NCI-H187 (cell line): ENCODE measurements at places on chromosomes 13 and 19.

DNA sequence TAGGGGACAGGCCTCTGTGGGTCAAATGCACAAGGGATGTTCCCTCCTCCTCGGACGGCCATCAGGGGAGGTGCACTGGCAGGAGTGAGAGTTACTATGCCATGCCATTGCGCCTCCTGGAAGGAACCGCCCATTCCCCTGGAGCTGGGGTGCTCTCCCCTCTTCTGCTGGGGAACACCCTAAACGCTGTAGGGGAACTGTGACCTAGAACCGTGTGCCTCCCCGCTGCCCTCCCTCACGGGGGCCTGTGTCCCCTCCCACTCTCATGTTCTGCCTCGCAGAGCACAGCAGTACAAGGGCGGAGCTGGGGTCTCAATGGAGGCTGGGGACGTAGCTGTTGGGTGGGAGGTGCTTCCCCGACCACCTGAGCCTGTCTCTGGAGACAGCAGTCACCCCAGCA lies 17.2 kb upstream of the CRTC1 start:
- DNase-seq = no peak

DNA sequence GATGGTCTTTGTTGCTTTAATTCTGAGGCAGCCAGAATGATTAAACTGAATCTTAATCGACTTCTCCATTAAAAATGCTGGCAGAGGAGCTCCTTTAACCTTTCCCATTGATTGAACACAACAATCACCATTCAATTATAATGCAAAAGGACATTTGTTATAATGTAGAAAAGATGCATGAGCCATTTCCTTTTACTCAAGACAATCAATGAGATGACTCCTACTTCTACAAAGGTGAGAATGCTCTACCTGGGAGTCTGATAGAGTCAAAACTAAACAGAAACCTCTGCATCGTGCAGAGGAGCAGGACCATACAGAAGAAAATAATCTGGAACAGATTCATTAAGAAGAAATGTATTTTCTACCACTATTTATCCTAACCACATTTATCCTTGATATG lies 253.6 kb upstream of the DACH1 start:
- no peak for DNase-seq

DNA sequence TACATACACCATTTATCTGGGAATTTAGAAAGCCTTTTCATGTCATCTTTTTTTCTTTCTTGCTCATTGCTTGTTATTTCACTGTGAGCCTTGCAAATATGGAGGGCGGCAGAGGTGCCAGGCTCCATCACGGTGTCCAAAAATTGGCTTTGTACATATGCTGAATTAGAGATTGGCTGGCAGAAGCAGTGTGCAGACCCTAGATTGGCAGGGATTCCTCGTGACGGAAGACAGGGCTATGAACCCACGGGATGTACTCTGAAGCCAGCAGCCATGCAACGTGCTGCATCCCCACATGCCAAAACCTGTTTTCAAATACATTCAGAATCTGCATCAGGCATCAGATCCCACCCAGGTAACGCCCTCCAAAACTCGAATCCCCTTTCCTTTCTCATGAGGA lies 142.8 kb downstream of the ZIC5 start:
- no peak for DNase-seq

DNA sequence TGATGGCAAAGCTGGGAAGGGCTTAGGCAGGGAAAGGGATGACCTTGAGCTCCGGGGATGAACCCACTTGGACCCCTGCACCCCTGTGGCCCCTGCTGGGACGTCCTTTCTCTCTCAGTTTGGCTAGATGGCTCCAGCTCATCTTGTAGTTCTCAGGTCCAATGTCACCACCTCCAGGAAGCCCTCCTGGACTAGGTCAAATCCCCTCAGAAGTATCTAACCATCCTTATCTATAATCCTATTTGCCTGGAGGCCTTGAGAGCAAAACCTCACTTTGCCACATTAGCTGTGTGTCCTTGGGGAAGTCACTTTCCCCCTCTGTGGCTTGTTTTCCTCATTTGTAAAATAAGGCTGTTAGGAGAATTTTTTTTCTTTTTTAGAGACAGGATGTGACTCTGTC lies 42.7 kb upstream of the NFIC start:
- DNase-seq = no peak

DNA sequence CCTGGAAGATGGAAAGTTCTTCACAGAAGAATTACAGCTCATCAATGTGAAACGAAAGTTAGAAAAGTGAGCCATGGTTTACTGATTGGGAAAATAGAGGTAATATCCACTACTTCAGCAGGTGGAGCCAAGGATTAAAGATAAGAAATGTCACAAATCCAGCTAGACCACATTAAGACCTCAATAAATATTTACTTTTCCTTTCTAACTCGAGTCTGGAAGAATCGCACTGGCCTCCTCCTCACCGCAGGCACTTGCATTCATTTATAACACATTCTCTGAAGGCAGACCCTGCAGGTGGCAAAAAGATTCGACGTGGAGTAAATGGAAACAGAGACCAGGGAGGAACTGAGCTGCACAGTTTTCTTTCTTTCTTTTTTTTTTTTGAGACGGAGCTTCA lies 7.4 kb downstream of the SLC35E1 start:
- DNase-seq = no peak

DNA sequence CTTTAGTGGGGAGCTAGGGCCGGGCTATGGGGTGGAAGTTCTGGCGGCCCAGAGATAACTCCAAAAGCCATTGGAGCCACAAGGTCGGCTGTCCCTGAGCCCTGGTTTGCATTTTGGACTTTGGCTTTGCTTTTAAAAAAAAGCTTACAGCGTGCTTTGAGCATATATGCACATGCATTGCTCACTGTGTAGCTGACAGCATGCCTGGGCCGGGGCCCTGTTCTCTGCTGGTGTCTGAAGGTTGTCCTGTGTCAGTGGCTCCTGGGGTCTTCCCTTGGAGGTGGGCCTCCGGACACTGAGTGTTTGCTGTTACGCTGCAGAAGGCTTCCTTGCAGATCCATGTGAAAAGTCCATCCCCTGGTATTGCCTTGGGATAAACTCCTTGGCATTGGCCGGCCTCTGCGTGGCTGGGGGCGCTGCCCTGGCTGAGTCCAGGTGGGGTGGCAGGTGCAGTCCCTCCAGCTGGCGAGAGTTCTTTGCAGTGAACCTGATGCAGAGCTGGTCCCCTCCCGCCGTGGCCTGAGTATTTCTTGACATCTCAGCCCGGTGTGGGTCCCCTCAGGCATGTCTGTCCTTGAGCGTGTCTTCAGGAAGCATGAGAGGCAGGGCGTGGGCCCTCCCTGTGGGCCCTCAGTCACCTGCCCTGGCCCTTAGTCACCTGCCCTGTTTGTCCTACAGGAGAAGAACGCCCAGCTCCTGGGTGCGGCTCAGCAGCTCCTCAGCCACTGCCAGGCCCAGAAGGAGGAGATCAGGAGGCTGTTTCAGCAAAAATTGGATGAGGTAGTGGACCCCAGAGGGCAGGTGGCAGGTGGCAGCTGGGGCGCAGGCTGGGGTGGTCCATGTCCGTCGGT lies 23.0 kb downstream of the PLEKHJ1 start:
- DNase-seq = no peak
